ENCODE measurements at places on chromosomes 1 and 21.

- DNase-seq: no peak
Measured at GRCh38 chr21:43721206-43721605, 2.3 kb downstream of the PDXK start.

- DNase-seq: no peak
Measured at GRCh38 chr21:33393348-33393747, 9.9 kb upstream of the IFNGR2 start.

DNA sequence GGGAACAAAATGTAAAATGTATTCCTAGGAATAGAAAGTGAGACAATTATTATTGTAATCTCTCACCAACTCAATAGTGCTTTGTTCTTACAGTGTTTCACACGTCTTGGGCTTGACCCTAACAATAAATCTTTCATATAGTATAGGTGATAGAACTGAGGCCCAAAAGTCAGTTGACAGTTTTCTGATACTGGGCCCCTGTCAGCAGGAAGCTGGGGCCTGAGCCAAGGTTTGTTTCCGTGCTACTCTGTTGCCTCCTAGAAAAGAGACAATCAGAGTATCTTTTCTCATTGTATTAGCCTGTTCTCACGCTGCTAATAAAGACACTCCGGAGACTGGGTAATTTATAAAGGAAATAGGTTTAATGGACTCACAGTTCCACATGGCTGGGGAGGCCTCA is 5.0 kb downstream of the RRP1B start:
- no peak for DNase-seq

- DNase-seq: no peak
Measured at GRCh38 chr1:161111117-161111516, 6.7 kb downstream of the PFDN2 start.

- DNase-seq: no peak
Measured at GRCh38 chr21:40381111-40381510, 465.8 kb downstream of the DSCAM start.

- DNase-seq: no peak
Measured at GRCh38 chr1:40919475-40920011, 57.4 kb upstream of the CITED4 start.

GRCh38 chr1:168365719-168366479 is 85.2 kb downstream of the TBX19 start:
- DNase-seq: no peak

DNA sequence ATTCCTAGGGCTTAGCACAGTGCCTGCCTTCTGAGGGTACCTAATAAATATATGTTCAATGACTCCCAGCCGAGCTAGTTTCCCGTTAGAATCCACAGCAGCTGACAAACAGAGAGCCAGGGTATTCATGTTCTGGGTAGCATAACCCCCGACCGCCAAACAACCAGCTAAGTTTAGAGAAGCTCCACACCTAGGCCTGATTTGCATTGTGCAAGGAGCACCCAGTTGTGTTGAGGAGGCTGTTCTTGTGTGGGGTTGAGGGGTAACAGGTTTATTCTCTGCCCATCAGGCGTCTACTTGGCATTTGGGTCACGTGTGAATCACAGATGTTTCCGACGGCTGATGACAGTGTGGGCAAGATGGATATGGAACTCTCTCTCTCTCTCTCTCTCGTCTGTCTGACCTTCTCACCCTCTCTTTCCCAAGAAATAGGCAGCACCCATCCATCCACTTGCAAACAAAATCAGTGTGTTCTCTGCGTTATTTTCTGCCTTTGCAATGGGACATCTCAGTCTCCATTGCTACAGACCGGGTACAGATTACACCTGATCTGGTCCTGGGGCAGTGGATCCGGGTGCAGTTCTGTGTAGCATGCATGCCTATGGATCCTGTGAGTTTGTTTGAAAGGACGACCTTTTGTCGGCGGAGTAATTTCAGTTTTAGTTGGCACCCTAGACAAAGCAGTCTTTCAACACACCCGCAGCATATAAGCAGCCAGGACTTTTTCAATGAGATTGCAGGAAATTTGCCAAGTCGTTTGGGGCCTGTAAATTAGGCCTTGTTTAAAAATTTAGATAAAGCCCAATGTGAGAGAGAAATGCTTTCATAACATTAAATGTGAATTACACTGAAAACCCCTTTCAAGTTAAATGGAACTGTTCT is 29.4 kb downstream of the KAZN start:
- no peak for DNase-seq

DNA sequence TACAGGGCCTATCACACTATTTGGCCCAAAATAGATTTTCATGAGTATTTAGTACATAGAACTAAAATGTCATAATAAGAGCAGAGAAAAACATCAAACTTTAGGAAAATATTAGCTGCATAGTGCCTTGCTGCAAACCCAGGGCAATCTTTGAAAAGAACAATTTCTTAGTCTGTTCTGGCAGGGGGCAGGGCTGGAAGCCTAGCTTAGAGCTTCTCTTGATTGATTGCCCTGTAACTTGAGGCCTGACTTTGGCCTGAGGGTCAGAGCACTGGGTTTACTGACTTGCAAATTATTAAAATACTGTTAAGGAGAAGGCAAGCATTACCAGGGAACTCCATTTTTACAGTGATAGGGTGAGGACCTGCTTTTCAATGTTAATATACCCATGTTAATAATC is 115.8 kb upstream of the SPAG17 start:
- DNase-seq: no peak

DNA sequence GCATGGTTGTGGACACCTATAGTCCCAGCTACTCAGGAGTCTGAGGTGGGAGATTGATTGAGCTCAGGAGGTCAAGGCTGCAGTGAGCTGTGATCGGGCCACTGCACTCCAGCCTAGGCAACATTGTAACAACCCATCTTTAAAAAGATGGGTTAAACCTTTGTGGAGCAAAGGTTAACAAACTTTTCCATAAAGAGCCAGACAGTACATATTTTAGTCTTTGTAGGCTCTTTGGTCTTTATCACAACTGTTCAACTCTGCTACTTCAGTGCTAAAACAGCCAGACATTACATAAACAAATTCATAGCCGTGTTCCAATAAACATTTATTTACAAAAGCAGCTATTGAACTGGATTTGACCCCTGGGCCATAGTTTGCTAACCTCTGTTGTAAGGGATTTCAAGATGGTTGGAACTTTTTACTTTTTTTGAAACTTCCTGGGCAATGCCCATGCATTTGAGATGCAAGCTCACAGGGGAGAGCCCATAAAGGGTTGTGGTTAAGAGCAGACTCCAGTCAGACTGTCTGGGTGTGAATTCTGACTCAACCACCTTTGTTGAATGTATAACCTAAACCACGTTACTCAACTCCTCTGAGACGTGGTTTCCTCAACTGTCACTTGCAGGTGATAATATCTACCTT is 10.8 kb downstream of the INAVA start:
- DNase-seq: no peak

DNA sequence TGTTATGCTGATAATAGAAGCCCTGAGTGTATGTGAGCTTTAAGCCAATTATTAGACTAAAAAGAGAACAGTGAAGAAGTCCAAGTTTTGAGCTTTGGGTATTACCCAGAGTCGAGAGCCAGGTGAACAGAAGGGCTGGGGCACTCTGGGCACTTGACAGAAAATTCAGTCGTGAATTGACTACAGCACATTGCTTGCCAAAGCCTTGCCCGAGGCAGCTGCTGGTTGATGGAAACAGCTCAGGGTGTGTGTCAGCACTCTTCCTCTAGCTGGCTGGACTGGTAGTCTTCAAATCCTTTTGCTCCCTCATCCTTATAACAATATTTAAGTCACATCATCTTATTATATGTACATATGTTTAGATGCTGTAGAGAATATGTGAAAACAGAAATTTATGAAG is 21.3 kb downstream of the PDE4B start:
- no peak for DNase-seq

DNA sequence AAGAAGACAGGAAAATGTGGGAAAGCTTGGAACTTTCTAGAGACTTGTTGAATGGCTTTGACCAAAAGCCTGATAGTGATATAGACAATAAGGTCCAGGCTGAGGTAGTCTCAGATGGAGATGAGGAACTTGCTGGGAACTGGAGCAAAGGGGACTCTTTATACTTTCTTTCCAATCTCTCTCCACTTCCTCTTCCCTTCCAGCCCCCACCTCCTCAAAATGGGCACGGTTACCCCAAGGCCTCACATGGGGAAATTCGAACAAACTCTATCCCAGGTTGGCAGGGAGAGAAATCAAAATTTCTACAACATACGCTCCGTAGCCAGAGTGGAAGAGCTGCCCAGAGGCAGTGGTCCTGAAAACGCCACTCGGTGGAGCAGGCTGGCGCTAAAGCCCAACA is 15.2 kb downstream of the PPT1 start:
- DNase-seq: no peak

DNA sequence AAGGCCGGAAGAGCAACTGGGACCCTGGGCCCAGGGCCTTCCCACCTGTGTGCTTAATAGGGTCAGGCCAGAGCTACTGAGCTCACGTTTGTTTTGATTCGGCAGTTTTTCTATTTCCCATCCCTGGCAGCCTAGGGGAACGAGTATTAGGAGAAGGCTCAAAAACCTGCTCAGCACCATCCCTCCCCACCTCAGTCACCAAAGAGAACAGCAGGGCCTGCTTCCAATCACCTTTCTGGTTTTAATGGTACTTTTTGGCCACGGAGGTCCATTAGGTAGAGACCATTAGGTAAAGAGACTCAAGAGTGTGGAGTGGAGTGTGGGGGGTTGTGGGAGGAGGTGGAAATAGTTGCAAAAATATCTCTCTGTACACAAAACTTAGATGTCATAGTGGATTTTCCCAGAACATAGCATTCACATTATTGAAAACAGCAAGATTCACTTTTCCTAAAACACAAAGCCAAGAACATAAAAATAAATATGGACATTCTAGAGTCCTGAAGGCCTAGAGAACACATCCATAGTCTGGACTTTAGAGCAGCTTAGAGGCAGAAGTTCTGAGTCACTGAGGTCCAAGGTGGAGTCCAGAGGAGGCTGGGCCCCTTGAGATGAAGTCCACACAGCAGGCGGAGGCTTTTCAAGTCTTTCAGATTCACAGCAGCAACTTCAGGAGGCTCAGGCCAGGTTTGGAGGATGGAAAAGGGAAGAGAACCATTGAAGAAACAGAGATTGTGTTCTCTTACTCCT is 19.5 kb downstream of the NUAK2 start:
- no peak for DNase-seq

DNA sequence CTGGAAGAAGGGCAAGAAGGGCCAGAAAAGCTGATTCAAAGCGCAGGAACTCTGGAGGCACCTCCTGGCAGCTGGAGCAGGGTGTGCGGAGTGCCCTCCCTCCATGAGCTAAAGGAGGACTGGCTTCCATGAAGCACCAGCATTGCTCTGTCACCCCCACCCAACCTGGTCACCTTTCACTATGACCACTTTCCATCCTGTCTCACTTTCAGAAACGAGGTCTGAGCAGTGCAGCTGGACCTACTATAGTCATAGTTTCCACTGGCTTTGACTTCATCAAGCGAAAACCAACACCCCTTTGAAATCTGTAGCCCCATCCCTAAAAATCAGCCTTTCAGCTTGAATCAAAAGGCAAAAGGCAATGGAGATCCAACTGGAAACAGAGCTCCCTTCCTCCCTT is 84.8 kb upstream of the CACNA1E start:
- no peak for DNase-seq

DNA sequence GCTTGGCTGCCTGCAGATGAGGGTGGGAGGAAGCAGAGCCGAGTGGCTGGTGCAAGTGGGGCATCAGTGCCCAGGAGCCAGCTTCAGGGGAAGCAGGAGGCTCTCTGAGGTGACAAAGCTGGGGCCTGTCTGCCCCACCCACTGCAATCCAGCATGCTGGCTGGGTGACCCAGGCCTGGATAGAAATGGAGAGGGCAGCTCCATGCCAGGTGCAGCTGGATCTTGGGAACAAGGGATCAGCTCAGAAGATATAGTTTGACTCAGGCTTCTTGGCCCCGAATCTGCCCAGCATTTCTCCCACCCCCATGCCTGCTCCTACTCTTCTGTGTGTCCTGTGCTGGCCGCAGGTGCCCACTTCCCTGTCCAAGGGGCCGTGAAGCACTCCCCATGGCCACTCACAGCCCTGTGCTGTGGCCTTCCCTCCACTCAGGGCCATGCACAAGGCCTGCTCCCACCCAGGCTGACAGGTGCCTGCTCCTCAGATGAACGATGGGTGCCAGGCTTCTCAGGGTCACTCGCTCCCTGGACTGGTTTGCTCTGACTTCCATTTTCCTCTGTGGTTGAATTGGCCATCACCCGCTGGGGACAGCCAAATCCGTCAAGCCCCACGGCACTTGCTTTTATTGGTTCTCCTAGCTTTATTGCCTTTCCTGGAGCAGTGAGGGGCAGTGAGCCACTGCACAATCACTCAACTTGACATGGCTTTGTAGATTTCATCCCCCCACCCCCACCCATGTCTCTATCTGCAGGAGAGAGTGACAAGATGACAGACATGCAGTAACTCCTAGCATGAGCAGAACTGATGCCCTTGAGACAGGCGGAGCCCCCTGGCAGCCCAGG is 174.8 kb upstream of the VAMP3 start:
- DNase-seq: no peak

DNA sequence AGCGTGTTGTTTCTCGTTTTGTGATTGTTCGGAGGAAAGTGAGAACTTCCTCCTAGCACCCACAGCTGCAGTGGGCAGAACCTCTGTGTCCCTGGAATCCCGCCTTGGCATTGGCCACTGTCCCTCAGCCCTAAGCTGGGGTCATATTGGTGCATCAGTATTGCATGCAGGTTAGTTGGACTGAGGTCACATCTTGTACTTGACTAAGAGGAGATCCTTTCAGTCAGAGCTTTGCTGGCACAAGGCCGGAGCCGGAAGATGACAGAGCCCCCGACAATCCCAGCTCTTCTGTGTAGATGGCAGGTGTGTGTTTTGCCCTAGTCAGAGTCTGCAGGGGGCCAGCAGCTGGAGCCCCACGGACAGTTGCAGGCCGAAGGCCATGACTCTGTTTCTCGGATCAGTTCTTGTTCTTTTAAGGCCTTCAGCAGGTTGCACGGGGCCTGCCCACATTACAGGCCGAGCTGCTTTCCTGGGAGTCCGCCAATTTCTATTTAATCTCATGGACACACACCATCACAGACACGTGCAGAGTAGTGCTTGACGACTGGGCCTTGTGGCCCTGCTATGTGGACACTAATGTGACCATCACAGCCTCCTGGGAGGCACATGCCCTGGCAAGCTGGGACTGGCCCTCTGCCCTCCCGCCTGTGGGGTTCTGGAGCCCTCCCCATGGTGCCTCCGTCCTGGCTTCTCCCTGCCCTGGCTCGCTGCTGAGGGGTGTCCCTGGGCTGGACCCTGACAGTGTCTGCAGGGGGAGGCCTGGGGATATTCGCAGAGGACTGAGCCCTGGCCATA is 14.9 kb downstream of the SNAP47 start:
- DNase-seq: no peak

DNA sequence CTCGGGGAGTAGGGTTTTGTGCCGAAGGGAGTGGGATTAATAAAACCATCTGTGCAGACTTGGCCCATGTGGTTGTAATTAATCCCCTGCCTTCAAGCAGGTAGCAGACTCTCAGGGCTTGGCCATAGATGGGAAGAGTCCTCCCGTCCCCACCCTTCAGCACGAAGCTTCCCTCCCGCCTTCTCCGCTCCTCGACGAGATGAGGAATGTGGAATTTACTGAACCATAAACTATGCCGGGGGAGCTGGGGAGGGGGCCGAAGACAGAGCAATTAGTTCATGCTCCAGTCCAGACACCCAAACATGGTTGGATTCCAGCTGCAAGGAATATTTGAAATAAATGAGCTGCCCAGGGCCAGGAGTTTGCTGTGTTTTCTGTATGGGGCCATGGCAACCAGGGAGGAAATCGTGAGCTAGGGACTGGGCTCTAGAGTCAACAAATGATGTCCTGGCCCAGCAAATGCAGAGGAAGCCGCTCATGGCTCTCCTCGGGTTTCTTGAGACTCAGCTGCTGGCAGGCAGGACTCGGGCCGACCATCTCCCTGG is 78.8 kb downstream of the SPSB1 start:
- no peak for DNase-seq

GRCh38 chr1:171286032-171286705 is 27.8 kb upstream of the FMO4 start:
- DNase-seq: no peak
